Peyer's patch (tissue), 4 donors: ENCODE measurements at places on chromosomes 2 and 18. TPM values are rescaled to one million over a fixed set of nuclear protein-coding genes. Genes with fewer than 3 reads are reported as not detected.

DNA sequence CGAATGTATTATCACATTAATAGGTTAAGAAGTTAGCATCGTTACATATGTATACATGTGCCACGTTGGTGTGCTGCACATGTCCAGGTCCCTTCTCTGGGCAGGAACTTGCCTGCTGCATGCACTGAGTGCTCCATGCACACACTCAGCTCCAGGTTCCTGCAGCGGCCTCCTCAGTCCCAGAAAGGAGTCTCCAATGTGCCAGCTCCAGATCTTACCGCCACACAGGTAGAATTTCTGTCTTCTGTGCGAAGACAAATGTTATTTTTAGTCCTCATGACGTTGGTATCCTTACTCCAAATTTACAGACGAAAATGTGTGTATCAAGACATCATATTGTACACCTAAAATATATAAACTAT is 127.1 kb downstream of the GALR1 start:
- DNase-seq: no peak

The INHBB gene
- total RNA-seq: 0.70 TPM

The ZBTB7C gene
- 15.7 TPM for total RNA-seq

The ALLC gene
- total RNA-seq: not detected

DNA sequence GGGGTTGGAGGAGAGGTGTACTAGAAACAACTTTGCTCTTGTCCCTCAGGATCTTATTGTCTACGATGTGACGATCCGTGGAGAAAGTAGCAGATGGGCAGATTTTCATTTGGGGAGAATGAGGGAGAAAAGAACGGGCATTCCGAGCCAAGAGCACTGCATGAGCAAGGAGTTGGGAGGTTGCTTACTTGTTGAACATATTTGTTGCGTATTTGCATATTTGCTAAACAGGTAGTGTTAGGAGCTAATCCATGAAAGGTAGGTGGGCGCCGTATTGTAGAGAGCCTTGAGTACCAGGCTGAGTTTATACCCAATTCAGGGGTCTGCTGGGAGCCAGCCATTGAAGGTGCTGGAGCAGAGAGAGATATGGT is 490 bp downstream of the BCS1L start:
- DNase-seq: no peak

- peak; percentile 35 for DNase-seq
Observed at GRCh38 chr18:79544386-79544963, 135.1 kb upstream of the CTDP1 start.
